ENCODE measurements at places on chromosomes 4 and X.

GRCh38 chr4:40264497-40264896, 67.7 kb downstream of the RHOH start:
- no peak for DNase-seq

GRCh38 chr4:169658196-169658595, 37.8 kb downstream of the CLCN3 start:
- no peak for DNase-seq

- DNase-seq, result no peak
These were observed 37.7 kb downstream of the ERVMER34-1 start for GRCh38 chr4:52713456-52713937.

DNA sequence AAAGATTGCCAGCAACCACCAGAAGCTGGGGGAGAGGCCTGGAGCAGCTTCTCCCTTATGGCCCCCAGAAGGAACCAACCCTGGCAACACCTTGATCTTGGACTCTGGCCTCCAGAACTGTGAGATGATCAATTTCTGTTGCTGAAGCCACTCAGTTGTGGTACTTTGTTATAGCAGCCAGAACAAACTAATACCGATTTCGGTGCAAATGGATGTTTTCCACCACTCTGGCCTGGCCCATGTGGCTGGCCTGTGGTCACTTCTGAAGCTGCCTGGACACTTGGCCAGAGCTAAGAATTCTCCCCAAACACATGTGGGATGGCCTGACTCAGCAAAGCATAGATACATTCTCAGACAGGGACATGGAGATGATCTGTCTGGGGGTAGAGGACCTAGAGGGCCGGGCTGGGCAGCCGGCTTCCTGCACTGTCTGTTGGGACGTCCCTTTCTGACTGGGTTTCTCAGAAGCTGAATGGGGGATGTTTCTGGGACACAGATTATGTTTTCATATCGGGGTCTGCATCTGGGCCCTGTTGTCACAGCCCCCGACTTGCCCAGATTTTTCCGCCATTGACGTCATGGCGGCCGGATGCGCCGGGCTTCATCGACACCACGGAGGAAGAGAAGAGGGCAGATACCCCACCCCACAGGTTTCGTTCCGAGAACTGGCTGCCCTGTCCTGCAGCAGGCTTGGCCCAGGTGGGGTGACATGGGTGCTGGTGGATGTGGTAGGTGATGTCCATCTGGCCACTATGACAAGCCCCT, 4.1 kb downstream of the FOXP3 start:
- no peak for DNase-seq

GRCh38 chrX:19571711-19572110, 56.4 kb upstream of the MAP3K15 start:
- no peak for DNase-seq

DNA sequence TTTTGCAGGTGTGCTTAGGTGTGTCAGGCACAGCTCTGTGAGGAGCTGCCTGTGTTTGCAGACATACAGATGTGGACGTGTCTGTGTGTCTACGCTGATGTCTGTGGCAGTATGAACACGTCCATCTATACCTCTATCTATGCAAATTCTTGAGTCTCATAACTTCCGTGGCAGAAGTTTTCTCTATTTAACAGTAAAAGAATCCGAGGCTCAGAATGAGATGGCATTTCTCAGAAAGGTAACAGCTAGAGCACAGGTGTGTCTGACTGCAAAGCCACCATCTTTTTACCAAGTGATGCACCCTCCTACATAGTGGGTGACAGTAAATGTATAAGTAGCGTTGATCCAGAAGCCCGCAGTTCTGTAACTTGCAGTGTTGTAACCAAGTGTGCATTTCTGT, 39.9 kb upstream of the CYP4V2 start:
- DNase-seq, result no peak

- peak; percentile 54 for DNase-seq
These were observed 733 bp upstream of the G3BP2 start for GRCh38 chr4:75673959-75674328.

- no peak for DNase-seq
These were observed 124.0 kb downstream of the FAM53A start for GRCh38 chr4:1559896-1560650.

DNA sequence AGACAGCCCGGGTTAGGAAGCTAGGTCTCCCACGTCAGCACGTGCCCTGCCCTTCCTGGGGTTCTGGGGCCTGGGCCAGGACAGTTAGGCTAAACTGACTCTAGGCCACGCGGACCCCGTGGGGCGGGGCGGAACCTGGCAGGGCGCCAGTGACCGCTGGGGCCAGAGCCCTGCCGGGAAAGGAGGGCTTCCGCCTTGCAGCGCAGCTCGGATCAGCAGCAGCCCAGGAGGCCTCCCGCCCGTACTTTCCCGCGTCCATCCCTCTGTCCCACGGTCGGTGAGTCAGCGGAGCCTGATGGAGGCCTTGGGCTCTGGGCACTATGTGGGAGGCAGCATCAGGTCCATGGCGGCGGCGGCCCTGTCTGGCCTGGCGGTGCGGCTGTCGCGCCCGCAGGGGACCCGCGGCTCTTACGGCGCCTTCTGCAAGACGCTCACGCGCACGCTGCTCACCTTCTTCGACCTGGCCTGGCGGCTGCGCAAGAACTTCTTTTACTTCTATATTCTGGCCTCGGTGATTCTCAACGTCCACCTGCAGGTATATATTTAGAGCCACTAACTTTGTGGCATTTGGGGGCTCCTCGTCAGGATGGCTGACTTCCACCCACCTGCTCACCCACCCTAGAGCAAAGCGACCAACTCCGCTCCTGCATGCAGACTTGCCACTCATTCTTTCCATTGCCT, at the start of gene SMIM10:
SMIM10 (plus strand) TSS at position 191 of the 681 bp plus-strand sequence; CDS start at position 296, 105 bp downstream.
- no peak for DNase-seq

- DNase-seq, result no peak
These were observed 718.6 kb downstream of the CCSER1 start for GRCh38 chr4:90845777-90846176.

DNA sequence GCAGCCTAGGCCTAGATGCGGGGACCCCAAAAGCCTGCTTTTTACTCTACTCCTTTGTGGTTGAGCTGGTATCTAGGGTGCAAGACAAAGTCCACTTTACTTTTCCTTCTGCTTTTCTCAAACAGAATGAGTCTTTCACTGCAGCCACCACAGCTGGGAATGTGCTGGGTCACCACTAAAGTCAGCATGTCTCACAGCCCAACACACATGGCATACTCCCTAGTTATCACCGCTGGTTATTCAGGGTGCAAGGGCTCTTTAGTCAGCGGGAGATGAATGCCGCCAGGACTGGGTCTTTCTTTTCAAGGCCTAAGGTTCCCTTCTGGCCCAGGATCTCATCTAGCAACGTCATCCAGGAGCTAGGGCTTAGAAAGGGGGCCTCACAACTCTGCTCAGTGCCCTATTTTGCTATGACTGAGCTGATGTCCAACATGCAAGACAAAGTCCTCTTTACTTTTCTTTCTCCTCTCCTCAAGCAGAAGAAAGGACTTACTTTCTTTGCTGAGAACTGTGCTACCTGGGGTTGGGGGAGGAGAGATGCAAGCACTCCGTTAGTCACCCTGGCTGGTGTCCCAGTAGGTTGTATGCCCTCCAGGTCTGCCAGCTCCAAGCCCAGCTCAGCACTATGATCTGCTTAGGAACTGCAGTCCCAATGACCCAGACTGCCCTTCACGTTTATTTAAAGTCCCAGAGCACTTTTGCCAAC, 22.9 kb upstream of the STPG2 start:
- DNase-seq, result no peak

GRCh38 chr4:38928974-38929373, 61.4 kb downstream of the FAM114A1 start:
- no peak for DNase-seq

GRCh38 chr4:83362492-83363329, 28.1 kb upstream of the HPSE start:
- DNase-seq, result peak; percentile 56

- DNase-seq, result no peak
These were observed 341.0 kb downstream of the NR3C2 start for GRCh38 chr4:148101235-148101634.

- DNase-seq, result no peak
These were observed 558.2 kb upstream of the DIPK2B start for GRCh38 chrX:45758738-45759397.

DNA sequence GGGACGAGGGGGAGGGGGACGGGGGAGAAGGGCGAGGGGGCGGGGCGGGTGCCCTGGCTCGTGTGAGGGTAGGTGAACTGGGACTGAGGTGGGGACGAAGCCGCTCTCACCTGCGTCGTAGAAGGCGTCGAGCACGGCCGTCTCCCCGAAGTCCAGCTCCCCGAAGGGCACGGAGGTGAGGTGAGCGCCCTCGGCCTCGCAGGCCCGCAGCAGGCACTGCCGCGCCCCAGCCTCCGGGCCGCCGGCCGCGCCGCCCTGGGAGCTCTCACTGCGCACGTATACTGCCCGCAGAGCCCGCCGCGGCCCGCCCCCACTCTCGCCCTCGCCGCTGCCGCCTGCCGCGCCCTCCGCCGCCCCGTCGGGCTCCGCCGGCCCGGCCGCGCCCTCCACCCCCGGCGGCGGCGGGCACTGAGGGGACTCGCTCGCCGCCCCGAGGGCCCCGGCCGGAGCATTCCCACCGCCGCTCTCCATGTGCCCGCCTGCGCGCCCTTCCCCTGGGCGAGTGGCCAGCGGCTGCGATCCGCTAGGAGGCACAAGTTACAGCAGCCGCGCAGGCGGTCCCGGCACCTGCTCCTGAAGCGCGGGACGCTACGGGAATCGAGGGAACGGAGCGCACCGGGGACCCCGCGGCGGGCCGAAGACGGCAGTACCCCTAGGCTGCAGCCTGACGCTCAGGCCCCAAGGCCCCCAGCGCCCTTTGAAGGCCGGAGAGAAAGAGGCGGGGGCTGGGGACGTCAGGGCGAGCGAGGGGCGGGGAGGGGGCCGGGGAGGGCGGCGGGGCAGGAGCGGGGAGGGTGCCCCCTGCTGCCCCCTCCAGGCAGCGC, at the start of gene MAP3K15:
MAP3K15 (minus strand) TSS at position 718 of the 824 bp plus-strand sequence; CDS start at position 471, 247 bp downstream.
- DNase-seq, result peak; percentile 61

GRCh38 chrX:141278306-141278705, 36.0 kb upstream of the SPANXC start:
- DNase-seq, result no peak

GRCh38 chr4:82430964-82431745, 765 bp downstream of the ENOPH1 start:
- peak; percentile 78 for DNase-seq

DNA sequence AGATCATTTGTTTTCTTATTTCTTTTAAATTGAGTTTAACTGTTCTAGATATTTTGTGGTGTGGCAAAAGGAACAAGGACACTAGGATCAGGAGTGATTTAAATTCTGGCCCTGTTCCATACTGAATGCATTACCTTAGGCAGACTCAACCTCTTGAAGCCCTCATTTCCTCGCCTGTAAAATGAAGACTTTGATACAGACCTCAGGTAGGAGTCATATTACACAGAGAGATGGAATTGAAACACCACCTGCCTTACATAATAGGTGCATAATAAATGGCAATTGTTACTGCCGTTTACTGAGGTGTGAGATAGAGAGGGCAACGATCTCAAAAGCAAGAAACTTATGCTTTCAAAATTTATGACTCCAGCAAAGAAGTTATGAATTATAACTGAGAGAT, 28.2 kb upstream of the RASSF6 start:
- DNase-seq, result peak; percentile 88

DNA sequence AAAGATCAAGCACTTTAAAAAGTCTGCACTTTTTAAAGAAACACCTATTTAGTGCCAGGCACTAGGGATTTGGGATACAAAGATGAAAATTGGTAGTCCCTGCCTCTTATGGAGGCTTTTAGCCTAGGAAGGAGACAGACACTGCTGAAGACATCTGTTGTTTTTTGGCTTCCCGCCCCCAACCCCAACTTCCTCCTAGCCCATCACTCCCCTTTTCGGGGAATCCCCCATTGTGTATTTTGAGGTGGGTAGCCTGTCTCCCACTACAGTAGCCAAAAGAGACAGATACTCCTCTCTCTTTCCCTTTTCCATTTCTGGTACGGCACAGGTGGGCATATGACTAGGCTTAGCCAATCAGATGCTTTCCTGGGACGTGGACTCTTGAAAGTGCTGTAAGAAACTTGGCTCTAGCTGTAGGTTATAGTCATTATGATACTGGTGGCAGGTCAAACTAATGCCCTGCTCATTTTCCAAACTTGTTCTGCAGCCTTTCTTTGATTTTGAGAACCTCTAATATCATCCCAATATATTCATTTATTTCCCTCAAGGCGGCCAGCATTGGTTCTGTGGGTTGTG, 194.6 kb upstream of the RBPJ start:
- no peak for DNase-seq

GRCh38 chr4:153260553-153261300, 56.5 kb downstream of the TRIM2 start:
- DNase-seq, result no peak

DNA sequence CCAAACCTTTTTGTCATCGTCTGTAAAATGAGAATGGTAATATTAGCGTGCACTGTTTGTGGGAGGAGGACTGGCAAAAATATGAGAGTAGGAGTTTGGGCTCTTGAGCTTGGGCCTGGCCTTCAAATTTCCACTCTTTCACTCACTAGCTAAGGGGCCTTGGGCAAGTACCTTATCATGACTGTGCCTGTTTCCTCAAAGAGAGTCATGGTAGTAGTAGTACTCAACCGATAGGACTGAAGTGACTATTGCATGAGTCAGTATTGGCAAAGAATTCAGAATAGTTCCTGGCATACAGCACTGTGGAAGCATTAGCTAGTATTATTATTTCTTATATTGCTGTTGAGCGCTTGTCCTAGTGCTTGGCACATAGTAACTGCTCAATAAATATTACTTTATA, 16.0 kb upstream of the RBM3 start:
- DNase-seq, result no peak

- DNase-seq, result peak; percentile 84
These were observed 12.0 kb downstream of the ACOX3 start for GRCh38 chr4:8428288-8429097.

DNA sequence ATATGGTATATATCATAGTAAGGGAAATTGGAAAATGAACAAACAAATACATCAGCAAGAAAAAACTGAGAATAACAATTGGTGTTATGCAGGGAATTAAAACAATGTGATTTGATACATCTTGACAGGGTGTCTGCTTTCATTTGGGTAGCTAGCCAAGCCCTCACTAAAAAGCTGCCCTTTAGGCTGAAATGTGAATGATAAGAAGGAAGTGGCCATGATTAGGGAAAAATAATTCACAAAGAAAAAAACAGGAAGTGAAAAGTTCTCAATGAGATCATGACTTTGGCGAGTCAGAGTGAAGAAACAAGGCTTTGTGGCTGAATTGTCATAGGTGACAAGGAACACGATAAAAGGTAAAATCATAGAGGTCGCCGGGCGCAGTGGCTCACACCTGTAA, 675.8 kb upstream of the SLIT2 start:
- DNase-seq, result no peak

GRCh38 chrX:139826065-139827044, 106.5 kb downstream of the ATP11C start:
- DNase-seq, result no peak

GRCh38 chr4:28391877-28392276, 1531.2 kb downstream of the STIM2 start:
- no peak for DNase-seq

DNA sequence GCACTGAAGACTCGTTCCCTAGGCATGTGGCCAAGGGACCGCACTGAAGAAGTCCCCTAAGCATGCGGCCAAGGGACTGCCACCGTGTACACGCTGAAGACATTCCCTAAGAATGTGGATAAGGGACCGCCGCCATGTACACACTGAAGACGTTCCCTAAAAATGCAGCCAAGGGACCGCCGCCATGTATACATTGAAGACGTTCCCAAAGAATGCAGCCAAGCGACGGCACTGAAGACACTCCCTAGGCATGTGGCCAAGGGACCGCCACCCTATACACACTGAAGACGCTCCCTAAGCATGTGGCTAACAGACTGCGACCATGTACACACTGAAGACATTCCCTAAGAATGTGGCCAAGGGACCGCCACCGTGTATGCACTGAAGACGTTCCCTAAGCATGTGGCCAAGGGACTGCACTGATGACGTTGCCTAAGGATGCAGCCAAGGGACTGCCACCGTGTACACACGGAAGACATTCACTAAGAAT, 31.5 kb downstream of the DHRSX start:
- DNase-seq, result no peak
